ENCODE measurements at places on chromosomes 11 and 22.

DNA sequence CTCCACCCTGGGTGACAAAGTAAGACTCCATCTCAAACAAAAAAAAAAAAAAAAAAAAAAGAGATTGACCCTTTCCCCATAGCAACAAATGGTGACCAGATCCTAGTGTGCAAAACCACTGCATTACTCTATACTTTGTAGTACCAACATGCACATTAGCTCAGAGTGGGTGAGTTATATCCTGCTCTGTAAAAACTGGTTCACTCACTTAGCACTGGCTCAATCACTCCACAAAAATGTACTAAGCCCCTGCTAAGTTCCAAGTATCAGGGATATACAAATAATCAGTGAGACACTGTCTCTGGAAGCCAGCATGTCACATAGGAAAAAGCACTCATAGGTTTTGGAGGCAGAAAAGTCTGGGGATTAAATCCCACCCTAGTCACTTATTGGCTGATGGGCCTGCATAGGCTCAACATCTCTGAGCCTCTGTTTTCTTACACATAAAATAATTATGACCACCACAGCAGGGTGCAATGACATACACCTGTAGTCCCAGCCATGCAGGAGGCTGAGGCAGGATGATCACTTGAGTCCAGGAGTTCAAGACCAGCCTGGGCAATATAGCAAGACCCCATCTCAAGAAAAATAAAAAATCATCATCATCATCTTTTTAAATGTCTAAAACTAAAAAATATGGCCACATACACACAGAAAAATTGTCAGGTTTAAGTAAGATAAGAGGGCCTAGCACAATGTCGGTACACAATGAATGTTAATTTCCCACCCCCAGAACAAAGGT lies 11.9 kb downstream of the FAM168A start:
- no peak for DNase-seq

GRCh38 chr11:105937331-105937730 lies 84.7 kb downstream of the MSANTD4 start:
- no peak for DNase-seq

DNA sequence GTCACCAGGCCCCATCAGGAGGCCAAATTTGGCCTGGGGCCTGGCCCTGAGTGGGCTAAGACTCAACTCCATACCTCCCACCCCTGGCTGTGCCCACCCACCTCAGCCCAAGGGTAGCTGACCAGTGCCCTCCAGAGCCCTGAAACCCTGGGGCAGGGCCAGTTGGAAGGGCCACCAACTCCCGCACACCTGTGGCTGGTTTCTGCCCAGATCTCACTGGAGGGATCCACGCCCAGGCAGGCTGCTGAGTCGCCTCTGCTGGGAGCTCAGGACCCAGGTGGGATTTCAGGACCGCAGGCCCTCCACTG lies 8.9 kb upstream of the PIM3 start:
- DNase-seq = no peak

DNA sequence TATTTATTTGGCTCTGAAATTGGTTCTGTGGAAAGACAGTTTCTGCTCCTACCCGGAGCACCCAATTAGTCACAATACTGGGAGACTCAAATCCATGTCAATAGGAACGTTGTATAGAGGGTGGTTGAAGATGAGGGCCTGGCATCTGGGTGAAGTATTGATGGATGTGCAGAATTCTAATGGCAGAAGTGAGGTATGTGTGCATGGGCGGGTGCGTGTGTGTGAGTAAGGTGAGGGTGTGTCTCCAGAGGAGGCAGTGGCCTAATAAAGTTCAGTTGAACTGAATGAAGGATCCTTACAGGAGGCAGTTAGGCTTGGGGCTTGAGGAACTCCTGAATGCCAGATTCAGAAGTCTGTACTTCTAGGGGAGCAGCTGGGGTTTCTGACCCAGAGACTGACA lies 71.8 kb upstream of the B3GAT1 start:
- no peak for DNase-seq

DNA sequence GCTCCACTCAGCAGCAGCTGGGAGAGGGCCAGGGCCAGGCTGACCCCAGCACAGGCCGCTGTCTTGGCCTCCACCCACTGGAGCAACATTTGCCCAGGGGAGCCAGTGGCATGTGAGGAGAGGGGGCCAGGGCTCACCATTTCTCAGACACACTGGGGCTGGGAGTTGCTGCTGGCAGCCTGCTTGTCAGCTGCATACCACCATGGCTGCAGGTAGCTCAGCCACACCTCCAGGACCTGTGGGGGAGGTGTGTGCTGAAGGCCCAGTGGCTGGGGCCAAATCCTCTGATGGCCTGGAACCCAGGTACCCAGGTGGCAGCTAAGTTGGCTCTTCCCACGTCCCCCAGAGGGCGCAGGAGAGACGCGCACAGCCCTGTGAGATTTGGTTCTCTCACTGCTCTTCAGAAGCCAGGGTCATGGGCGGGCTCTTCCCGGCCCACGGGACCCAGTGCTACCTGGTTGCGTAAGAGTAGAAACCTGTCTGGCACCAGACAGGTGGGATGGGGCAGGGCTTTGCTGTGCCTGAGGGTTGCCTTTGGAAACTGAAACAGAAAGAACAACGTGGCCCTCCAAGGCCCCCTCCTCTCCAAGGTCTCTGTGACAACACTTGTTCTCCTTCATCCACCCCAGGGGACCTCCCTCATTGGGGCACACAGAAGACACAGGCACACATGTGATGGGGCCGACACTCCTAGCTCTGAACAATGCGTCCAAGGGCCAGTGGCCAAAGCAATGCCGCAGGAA lies 98.8 kb downstream of the MED15 start:
- peak; percentile 44 for DNase-seq
